ENCODE measurements at places on chromosomes 2 and 18.

GRCh38 chr2:156490466-156490840 is 54.3 kb downstream of the GPD2 start:
- no peak for DNase-seq

- no peak for DNase-seq
Observed at GRCh38 chr2:74764429-74765272, 69.3 kb upstream of the HK2 start.

DNA sequence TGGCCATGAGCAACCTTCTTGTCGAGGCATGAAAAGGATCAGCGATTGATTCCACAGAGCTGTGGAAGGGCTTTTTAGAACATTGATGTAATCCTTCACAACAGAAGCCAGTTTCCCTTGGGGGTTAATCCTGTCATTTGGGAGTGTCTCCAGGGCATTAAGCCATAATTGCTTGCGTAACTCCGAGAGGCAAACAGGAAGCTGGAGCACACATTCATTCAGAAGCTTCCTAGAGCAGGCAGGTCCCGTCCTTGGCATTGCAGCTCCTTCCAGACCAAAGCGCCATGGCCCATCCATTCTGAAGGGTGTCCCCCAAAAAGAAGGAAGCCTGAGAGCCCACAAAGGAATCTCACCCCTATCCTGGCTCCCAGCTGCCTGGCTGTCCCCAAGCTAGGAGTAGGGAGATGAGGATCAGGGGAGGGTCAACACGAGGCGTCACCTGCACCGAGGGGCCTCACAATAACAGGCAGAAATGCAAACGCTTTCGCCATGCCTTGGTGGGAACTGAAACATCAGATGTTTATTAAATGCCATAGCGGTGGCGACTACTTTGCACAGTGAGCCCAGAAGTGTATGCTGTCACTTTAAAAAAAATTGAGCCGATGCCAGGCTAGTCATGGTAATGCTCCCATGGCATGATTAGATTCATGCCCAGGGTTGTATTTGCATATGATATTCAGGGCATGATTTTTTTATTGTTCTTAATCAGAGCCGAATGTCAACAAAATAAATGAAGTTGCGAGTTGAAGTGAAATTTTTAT is 339.4 kb downstream of the BCL11A start:
- DNase-seq = no peak

DNA sequence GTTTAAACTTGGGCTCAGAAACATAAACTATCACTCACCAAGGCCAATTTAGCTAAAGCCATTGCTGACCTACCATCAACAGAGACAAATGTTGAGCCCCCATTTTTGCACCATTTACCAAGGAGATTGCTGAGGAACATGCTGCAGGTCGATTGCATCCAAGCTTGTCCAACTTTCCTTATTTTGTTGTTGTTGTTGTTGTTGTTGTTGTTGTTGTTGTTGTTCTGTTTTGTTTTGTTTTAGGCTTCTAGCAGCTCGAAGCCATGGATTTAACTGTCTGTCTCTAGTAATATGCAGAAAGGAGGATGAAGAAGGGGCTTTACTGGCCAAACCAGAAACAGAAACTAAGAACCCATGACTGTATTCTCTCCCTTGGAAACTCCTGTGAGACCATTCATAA is 571.5 kb downstream of the IRS1 start:
- DNase-seq = no peak

GRCh38 chr2:137865954-137866540 is 98.2 kb upstream of the HNMT start:
- DNase-seq = no peak

Measured in esophagus squamous epithelium (tissue), 5 donors.